ENCODE measurements at places on chromosomes 1 and 21. TPM values are rescaled to one million over a fixed set of nuclear protein-coding genes. Genes with fewer than 3 reads are reported as not detected.

GRCh38 chr1:3672231-3672970 lies 20.1 kb downstream of the TP73 start:
- DNase-seq = no peak
- peaks cover 3% of the 10 kb centered on the region for H3K4me1 ChIP-seq
- no peak overlapping the region for H3K4me3 ChIP-seq
- peaks cover 82% of the 10 kb centered on the region for H3K27me3 ChIP-seq

DNA sequence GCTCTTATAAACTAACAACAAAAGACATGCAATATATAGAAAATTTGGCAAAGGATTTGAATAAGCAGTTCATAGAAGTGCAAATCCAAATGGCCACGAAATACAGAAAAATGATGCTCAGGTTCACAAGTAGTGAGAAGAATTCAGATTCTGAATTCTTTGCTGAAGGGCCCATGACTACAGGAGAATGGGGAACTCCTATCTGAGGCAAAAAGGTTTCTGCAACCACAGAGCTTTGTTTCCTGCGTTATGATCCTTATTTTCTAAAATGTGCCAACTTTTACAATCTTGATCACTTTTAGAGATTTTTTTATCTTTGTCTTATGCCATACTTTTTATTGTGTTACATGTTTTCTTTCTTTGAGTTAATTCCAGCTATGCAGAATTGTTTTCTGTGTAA lies 91.3 kb downstream of the ITSN1 start:
- no peak for DNase-seq
- no peaks in the 10 kb centered on the region for H3K36me3 ChIP-seq
- no peak overlapping the region for H3K27ac ChIP-seq
- peaks cover 3% of the 10 kb centered on the region for H3K4me1 ChIP-seq

DNA sequence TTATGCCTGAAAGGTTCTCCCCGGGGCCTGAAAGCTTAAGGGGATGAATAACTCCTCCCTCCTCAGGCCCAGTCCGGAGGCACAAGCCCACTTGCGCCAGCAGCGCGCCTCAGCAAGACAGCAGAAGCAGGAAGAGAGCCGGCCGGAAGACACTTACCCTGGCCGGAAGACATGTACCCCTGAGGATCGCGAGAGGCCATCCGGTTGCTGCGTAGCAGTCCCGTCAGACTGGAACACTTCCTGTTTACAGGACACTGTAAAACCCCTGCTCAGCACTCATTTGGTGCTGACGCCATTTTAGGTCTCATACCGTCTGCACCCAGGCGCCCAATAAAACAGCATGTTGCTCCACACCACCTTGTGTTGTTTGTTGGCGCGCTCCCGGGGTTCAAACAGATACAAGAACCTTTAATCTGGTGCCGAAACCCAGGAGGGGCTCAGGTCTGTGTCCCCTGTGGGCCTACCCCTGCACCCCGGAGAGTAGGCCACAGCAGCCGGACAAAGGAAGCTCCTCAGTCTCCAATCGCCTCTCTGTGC lies 30.3 kb downstream of the VN1R5 start:
- H3K27me3 ChIP-seq = no peaks in the 10 kb centered on the region
- no peak overlapping the region for H3K4me3 ChIP-seq
- no peak overlapping the region for H3K27ac ChIP-seq
- peaks cover 8% of the 10 kb centered on the region for H3K4me1 ChIP-seq
- DNase-seq = no peak

The BATF3 gene
- total RNA-seq = 2.0 TPM

Measured in K562 (cell line).